B cell (primary cell): ENCODE measurements at places on chromosomes 2 and 18. TPM values are rescaled to one million over a fixed set of nuclear protein-coding genes. Genes with fewer than 3 reads are reported as not detected.

GRCh38 chr2:211159972-211160371 lies 603.6 kb downstream of the CPS1 start:
- DNase-seq = no peak

DNA sequence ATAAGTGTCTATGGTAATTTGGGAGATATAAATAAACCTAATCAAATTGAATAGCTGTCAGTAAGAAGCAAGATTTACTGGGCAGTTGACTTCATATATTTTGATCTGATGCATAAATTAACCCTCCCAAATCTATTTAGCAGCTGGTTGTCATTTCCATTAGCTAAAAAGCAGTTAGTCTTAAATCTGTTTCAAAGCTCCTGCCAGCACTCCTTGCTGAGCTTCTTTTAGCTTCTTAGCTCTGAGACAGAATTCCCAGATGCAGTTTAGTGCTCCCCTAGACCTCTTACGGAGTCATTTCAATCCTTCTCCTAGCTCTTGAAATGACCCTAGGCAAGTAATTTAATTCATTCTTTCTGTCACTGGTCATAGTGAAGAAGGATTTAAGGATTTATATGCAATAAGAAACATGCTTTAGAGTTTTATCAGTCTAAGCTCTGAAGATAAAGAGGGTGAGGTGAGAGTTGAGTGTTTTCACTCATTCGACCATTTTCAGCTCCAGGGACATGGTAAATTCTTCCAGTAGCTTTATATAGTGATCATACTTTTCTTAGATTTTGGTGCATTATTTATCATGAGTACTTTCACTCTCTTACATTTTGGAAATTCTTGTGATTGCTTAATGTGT lies 98.9 kb downstream of the PHLPP1 start:
- no peak for DNase-seq

- no peak for DNase-seq
Observed at GRCh38 chr18:36934884-36935283, 106.0 kb downstream of the KIAA1328 start.

DNA sequence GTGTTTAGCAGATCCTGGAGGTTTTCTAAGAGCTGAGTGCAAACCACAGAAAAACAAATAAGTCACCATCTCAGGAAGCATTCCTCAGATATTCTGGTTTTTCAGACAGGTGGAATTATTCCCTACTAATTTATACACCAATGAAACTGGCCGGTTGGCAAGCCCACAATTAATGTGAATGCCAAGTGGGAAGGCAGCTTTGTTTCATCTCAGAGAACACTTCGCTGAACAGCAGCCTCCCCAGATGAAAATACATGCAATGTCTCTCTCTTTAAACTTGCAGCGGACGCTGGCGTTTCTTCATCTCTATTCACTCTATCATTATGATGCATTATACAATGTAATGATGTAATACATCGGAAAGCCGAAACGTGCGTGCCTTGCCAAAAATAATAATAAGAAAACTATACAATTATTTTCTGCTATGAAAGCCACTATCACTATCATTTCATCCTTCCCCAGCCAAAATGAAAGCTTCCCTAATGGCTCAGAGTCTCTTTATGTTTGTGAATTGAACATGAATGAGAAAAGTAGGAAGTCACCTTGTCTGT lies 649.4 kb downstream of the BCL11A start:
- no peak for DNase-seq

CCDC74A gene
- 3.1 and 4.1 TPM in 2 replicates for total RNA-seq

UGT1A3 gene
- not detected in 2 replicates for total RNA-seq

ABCG5 gene
- total RNA-seq = not detected in 2 replicates
